ENCODE measurements at places on chromosomes 6 and 20.

- no peak for DNase-seq
Measured at GRCh38 chr6:157291356-157291755, 32.0 kb downstream of the TMEM242 start.

DNA sequence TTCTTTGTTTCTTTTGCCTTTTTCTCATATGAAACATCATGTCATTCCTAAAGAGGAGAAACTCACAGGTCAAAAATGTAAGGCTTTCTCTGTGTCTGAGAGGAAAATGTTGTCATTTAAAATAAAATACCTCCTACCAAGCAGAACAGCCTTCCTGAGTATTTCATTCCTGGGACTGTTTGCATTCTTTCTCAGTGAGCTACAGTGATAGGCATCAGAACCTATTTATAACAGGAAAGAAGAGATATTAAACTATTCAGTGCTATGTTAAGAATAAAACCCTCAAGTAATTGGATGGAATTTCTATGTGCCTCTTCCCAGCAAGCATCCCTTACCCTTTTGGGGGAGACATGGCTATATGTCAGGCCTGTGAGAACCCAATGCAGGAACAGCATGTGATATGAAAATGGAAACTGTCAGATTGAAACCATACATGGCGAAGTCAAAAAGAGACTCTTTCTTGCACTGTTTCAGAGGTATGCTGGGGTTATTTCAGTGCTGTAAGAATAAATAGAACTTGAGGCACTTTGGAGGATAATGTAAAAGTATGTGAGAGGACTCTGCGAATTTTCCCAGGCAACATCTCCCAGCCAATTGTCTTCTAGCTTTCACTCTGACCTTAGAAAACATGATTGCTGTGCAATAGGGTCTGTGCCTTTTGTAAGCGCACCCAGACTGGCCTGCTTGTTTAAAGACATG, 133.8 kb upstream of the CCN2 start:
- DNase-seq = no peak

DNA sequence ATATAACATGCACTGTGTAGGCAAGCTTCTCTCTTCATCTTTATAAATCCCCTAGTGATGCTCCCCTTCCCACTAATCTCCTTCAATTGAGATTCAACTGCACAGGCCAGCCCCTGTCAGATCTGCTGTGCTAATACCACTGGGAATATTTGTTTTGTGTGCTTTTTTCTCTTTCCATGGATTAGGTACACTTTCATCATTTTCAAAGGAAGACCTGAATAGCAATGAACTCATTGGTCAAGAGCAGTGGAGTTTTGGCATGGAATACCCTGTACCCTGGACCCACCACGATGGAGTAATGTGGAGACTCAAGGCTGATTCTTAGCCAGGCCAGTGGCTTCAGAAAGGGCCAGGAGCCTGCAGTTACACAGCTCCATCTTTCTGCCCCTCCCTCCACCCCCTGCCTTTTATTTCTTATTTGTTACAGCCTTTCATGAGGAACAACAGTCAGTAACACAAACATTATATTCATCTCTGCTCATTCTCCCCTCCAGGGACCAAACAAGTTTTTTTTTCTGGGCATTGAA, 75.4 kb upstream of the KCNG1 start:
- DNase-seq = no peak

DNA sequence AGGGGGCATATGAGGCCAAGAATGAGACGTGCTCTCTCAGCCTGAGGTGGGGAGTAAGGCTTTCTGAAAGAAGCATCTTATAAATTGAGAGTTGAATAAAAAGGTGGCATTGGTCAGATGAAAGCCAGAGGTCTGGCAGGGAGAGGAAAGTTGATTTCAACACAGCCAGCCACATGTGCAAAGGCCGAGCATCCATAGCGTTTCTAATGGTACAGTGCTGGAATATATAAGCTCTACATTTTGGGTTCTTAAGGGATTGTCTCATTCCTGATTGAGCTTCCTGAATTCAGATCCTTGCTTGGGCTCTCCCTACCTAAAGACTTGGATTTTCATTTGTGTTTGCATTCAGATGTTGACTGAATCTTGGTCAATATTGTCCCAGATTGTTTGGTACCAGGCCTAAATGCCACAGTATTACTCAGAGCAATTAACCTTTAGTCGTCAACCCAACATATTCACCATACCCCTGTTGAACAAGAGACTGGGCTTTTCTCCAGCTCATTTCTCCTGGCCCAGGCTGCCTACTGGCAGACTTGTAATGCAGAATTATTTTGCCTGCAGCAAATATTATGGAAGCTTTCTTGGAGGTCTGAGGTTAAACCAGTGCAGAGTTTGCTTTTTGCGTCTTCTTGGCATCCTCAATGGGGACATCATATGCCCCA, 14.5 kb upstream of the BCAS1 start:
- DNase-seq = no peak

DNA sequence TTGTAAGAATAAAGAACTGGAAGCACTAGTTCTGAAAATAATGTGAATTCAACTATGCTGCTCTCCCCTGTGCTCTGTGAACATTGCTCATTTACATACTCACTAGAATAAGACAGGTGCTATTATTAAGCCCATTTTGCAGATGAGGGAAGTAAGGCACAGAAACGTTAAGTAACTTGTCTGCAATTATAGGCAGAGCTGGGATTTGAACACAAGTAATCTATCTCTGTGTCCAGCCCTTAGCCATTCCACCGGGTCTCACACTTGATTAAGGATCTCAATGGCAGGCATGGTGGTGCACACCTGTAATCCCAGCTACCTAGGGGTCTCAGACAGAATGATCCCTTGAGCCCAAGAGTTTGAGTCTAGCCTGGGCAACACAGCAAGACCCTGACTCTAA, 357.7 kb downstream of the CD83 start:
- DNase-seq = no peak

GRCh38 chr20:5402903-5403531, 86.3 kb upstream of the PROKR2 start:
- DNase-seq = no peak

DNA sequence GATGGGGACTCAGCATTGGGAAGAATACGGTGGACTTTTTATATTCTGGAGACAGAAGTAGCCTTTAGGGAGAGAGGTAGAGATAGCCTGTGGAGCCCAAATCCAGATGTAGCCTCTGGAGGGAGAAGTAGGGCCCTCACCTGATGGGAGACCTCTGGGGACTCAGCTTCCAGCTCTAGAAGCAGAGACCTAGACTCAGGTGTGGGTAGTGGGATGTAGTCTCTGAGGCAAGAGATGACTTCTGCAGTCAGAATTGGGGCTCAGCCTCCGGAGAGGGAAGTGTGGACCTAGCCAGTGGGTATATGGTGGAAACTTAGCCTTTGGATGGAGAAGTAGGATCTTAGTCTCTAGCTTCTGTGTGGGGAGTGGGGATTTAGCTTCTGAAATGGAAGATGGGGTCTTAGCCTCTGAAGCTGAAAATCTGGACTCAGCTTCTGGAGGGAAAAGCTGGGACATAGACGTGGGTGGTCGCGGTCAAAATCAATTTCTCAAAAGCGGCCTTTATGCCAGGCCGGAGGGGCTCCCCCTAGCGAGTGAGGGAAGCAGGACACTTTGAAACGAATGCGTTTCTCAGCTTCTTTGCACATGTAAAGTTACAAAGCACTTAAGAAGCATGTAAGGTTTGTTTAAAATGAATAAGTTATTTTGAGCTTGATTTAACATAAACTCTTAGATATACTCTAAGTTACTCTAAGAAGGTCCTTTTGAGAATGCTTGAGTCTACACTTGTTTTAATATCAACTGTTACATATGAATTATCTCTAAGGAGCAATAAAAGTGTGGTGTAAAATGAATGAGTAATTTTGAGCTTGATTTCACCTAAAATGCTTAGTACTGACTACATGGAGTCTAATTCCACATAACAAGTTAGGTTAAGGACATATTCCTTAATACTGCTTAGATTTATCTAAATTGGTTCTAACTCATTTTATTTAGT, 12.9 kb upstream of the ZNF343 start:
- no peak for DNase-seq

GRCh38 chr20:53735536-53736050, 142.0 kb upstream of the ZNF217 start:
- DNase-seq = no peak

DNA sequence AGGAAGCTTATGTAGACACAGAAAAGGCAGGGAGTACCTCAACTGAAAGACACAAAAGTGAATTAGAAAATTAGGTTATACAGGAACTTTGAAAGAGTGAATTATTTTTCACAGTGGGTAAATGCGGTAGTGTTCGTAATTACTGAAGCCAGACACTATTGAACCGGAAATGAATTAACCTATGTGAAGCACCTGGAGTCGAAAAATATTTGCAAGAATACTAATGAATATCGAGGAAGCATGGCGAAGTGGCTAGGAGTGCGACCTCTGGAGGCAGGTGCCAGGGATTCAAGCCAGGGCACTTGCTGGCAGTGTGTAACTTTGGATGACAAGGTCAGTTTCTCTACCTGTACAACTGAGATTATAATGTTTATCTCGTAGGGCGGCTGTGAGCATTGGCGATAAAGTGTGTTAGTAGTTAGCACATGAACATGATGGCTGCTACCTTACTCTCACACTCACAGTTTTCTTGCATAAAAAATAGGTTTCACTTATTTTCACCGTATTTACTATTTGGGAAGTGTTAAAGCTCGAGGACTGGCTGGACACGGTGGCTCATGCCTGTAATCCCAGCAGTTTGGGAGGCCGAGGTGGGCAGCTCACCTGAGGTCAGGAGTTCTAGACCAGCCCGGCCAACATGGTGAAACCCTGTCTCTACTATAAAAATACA, 567 bp upstream of the SLC18B1 start:
- no peak for DNase-seq

- DNase-seq = no peak
Measured at GRCh38 chr6:44856479-44856878, 469.0 kb downstream of the CDC5L start.

GRCh38 chr6:9841886-9842725, 572.8 kb downstream of the TFAP2A start:
- DNase-seq = no peak

All from esophagus squamous epithelium (tissue), 5 donors.